ENCODE measurements at places on chromosomes 6 and 20. TPM values are rescaled to one million over a fixed set of nuclear protein-coding genes. Genes with fewer than 3 reads are reported as not detected.

HLA-DQA2 gene
- not detected for total RNA-seq

ANGPT4 gene
- under 0.01 TPM for total RNA-seq

MAK gene
- not detected for total RNA-seq

ARHGAP40 gene
- total RNA-seq, result not detected

DEFB119 gene
- total RNA-seq, result not detected

CFAP206 gene
- not detected for total RNA-seq

PNPLA1 gene
- not detected for total RNA-seq

AVP gene
- total RNA-seq, result not detected

BLTP3A gene
- 6.2 TPM for total RNA-seq

SNRPB2 gene
- 63.9 TPM for total RNA-seq
